ENCODE measurements at places on chromosomes 7 and 10. TPM values are rescaled to one million over a fixed set of nuclear protein-coding genes. Genes with fewer than 3 reads are reported as not detected.

PPP1R17 gene
- total RNA-seq: not detected

CYP3A7 gene
- total RNA-seq: not detected

ZEB1 gene
- 10.5 TPM for total RNA-seq

MRLN gene
- total RNA-seq: not detected

LIPN gene
- total RNA-seq: not detected

CACUL1 gene
- total RNA-seq: 12.7 TPM

GRID2IP gene
- not detected for total RNA-seq

DNAH11 gene
- total RNA-seq: 0.04 TPM

STOX1 gene
- 0.60 TPM for total RNA-seq

SERPINE1 gene
- 933 TPM for total RNA-seq

NAT16 gene
- 0.06 TPM for total RNA-seq

ZNF727 gene
- not detected for total RNA-seq

SOSTDC1 gene
- total RNA-seq: not detected

OR2A5 gene
- total RNA-seq: not detected

ADIRF gene
- total RNA-seq: 0.21 TPM

HMX3 gene
- not detected for total RNA-seq

ST7 gene
- 30.9 TPM for total RNA-seq

SPDYE1 gene
- total RNA-seq: not detected

ZDHHC4 gene
- 46.9 TPM for total RNA-seq

SPAM1 gene
- not detected for total RNA-seq

FAM204A gene
- 77.2 TPM for total RNA-seq

DNAJC12 gene
- 65.1 TPM for total RNA-seq

FAS gene
- 30.2 TPM for total RNA-seq

CYP2C19 gene
- total RNA-seq: not detected

SSMEM1 gene
- total RNA-seq: not detected

MPP7 gene
- total RNA-seq: 0.23 TPM

CPA1 gene
- not detected for total RNA-seq

CASTOR2 gene
- 3.9 TPM for total RNA-seq

SP8 gene
- not detected for total RNA-seq

AGAP3 gene
- total RNA-seq: 72.2 TPM

CYP3A4 gene
- total RNA-seq: not detected

PSTK gene
- total RNA-seq: 4.6 TPM

NXPH1 gene
- total RNA-seq: not detected

RSPH10B gene
- not detected for total RNA-seq

FKBP9 gene
- 75.7 TPM for total RNA-seq

ECHDC3 gene
- total RNA-seq: 9.4 TPM

CALML3 gene
- not detected for total RNA-seq

RAPGEF5 gene
- 0.12 TPM for total RNA-seq

CDC14C gene
- total RNA-seq: not detected

GJD4 gene
- total RNA-seq: not detected

WIPF3 gene
- total RNA-seq: 0.57 TPM

ABCB4 gene
- not detected for total RNA-seq

TMEM176A gene
- total RNA-seq: not detected

Data from A549 treated with RU486 at 1 μM for 4 hours (cell line).